CD4-positive, alpha-beta T cell (primary cell): ENCODE measurements at places on chromosomes 7 and 10. TPM values are rescaled to one million over a fixed set of nuclear protein-coding genes. Genes with fewer than 3 reads are reported as not detected.

The SPDYE2B gene
- not detected for total RNA-seq

The GBX1 gene
- total RNA-seq, result not detected

The ITIH5 gene
- total RNA-seq, result not detected

The PCLO gene
- total RNA-seq, result not detected

The STX1A gene
- total RNA-seq, result 15.5 TPM

The CCAR1 gene
- 82.2 TPM for total RNA-seq

The ADAMTS14 gene
- not detected for total RNA-seq

The CLIP2 gene
- total RNA-seq, result 2.7 TPM

The LOXL4 gene
- total RNA-seq, result not detected

The H2AZ2 gene
- 145 TPM for total RNA-seq

The DMTF1 gene
- total RNA-seq, result 115 TPM

The LRIT1 gene
- total RNA-seq, result not detected

The CALML5 gene
- total RNA-seq, result not detected

The OPALIN gene
- not detected for total RNA-seq

The PANK1 gene
- total RNA-seq, result 0.61 TPM

The EN2 gene
- not detected for total RNA-seq

The MMD2 gene
- total RNA-seq, result not detected

The POT1 gene
- 8.3 TPM for total RNA-seq

The SNCG gene
- total RNA-seq, result not detected

The SYNPO2L gene
- total RNA-seq, result not detected

The CPA1 gene
- not detected for total RNA-seq

The CRHR2 gene
- not detected for total RNA-seq

The ZKSCAN5 gene
- 4.4 TPM for total RNA-seq

The ZNF107 gene
- total RNA-seq, result 12.4 TPM

The STYXL1 gene
- 8.5 TPM for total RNA-seq

The INMT gene
- total RNA-seq, result 0.69 TPM

The GRID2IP gene
- 0.36 TPM for total RNA-seq

The TTYH3 gene
- total RNA-seq, result 7.9 TPM

The SPDYE2 gene
- 0.36 TPM for total RNA-seq

The MEST gene
- 2.9 TPM for total RNA-seq

The GALNT17 gene
- not detected for total RNA-seq
